ENCODE measurements at places on chromosomes 13 and 19. TPM values are rescaled to one million over a fixed set of nuclear protein-coding genes. Genes with fewer than 3 reads are reported as not detected.

- DNase-seq = no peak
Measured at GRCh38 chr13:20121159-20121525, 39.7 kb downstream of the GJA3 start.

DNA sequence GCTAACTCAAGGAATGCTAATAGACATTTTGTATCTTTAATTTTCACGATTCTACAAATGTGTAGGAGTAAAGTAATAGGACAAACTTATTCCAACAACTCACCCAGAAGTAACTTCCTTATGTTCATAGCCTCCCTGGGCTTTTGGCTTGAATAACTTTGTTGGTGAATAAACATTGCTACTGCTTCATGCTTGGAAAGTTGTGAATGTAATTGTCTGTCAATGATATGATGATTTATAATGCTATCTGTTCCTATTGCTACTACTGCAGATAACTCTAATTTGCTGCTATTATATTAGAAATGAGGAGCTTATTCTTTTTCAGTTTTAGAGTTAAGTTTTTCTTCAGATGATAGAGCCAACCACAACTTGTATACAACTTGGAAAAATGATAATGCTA is 307.7 kb downstream of the PCDH9 start:
- DNase-seq = no peak

DNA sequence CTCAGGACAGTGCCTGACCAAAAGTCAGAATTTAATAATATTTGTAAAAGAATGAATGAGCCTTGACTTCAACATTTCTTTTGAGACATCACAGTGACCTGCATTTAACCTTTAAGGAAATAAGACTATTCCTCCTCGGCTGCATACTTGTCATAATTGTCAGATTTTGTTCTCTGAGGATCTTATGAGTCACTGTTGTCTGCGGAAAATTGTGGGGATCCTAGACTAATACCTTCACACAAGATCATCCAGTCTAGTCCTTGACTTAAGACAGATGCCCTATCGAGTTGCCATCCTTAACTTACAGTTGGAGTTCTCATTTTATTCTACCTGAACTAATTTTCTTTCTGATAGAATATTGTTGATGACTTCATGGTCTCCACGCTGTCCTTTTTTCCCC is 198.4 kb downstream of the DLEU7 start:
- DNase-seq = no peak

DNA sequence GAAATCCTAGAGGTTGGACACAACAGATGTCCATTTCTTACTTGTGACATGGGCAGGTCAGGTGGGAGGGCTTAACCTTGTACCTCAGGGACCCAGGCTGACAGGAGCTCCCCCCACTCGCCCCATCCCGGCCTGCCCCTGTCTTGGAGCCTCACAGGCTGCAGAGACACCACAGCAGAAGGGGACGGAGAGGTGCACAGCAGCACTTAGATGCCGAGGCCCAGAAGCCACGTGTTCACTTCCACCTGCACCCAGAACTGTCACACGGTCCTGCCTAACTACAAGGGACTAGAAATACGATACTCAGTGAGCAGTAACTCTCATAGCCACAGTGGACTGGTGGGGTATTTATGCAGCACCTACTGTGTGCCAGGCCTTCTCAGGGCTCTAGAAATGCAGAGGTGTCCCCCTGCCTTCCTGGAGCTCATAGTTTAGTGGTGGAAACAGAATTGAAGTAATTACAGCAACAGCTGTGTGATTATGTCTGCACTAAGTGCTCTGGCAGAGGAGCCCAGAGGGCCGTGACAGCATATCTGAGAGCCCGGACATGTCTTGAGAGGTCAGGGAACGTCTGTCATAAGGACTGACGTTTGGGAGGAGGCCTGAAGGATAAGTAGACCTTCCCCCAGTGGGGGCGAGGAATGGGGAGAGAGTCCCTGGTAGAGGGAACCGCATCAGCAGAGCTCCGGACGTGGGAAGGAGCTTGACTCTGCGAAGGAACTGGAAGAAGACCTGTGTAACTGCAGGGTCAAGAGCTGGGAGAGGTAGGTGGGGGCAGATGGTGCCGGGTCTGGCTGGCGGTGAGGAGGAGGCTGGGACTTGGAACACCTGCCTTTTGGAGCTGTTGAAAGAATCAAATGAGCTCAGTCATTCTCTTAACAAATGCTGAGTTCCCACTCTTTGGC is 130.0 kb downstream of the SIPA1L3 start:
- DNase-seq = no peak

DNA sequence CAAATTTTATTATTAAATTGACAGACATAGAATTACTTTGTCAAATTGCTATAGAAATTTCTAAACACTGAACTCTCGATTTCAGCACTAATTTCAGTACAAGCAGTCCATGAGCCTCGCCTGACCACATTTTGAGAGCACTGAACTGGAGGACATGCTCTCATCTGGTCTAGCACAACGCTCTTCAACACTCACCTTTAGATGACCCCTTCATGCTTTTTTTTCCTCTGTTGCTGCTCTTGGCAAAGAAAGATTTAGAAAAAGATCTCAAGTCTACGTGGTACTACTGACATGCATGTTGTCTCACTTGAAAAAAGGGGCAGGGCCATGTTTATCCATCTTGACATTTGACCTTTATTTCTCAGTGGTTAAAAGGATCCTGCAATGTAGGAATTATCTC is 981.5 kb downstream of the DIAPH3 start:
- DNase-seq = no peak

- DNase-seq = no peak
Measured at GRCh38 chr19:24177686-24178085, 90.7 kb downstream of the ZNF254 start.

- DNase-seq = no peak
Measured at GRCh38 chr19:10919352-10920287, 8.8 kb downstream of the YIPF2 start.

DNA sequence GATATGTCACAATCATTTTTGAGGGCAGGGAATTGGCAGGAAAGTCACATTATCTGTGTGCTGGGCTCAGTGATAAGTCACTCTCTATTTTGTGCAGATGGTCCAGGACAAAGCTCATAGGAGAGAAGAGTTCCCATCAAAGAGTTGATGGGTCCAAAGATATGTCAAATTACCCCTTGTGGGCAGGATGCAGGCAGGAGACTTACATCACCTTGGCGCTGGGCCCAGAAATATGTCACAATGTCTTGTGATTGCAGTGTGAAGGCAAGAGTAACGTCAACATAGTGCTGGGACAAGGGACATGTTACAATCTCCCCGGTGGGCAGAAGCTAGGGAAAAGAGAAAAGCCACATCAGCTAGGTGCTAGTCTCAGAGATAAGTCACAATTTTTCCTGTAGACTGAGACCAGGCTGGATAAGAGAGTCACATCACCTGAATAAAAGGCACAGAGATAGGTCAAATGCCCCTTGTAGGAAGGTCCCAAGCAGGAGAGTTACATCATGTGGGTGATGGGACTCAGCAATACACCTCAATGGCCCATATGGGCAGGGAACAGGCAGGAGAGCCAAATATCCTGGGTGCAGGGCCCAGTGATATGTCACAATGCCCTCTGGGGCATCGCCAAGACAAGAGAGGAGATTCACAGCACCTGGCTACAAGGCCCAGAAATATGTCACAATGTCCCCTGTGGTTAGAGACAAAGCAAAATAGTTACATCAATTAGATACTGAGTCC is 47.9 kb downstream of the ZNF99 start:
- DNase-seq = no peak

DNA sequence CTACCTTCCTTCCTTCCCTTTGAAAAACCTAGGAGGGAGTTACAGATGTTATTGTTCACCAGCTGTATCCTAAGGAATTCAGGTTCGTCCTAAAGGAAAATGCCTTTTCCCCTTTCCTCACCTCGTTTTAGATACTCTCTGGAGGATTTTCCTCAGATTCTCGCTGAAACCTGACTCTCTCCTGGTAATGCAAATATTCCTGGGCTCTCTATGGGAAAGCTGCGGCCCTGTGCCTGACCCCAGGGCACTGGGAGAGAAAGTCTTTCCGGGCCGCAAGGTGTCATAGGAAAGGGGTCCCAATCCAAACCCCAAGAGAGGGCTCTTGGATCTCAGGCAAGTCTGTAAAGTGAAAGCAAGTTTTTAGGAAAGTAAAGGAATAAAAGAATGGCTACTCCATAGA is 13.1 kb upstream of the OR1M1 start:
- DNase-seq = no peak

DNA sequence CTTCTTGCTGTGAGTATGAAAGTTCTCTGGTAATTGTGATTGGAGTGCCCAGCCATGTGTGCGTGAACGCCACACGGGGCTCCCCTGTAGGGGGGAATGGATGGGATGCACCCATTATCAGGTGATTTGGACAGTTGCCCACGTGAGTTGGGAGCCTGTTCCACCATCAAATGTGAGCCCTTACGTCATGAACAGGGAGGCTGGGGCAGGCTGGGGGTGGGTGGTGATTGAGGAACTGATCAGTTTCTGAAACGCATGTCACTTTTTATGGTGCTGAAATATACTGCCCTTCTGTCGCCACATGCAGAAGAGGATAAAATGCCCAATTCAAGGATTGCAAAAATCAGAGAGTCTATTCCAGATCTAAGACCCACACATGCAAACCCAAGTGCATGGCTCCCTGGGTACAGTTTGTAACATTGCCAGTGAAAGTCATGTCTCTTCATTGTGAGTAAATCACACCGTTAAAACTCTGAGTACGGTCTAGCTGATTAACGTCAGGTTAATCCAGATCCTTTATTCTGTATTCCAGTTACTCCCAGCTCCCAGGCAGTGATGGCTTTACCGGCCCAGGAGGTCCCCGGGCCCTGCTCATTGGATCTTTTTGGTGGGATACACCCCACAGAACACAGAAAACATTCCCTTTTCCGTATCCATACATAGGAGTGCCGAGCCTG is 90.2 kb downstream of the RAB20 start:
- DNase-seq = no peak

GRCh38 chr19:15962319-15962718 is 13.5 kb downstream of the OR10H4 start:
- DNase-seq = no peak

DNA sequence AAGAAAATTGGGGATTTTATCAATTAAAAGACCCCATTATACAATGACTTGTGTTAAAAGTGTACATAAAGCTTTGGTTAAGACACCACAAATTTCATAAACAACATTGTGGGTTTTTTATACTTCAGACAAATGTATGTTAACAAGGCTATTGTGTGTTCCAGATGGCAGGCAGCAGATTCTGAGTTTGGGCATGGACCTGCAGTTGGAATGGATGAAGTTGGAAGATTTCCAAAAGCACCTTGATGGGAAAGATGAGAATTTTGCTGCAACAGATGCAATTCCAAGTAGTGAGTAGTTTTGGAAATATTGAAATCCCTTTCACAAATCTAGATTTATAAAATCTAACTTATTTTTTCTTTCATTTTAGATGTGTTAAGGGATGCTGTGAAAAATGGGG is 25.4 kb downstream of the MPHOSPH8 start:
- no peak for DNase-seq

DNA sequence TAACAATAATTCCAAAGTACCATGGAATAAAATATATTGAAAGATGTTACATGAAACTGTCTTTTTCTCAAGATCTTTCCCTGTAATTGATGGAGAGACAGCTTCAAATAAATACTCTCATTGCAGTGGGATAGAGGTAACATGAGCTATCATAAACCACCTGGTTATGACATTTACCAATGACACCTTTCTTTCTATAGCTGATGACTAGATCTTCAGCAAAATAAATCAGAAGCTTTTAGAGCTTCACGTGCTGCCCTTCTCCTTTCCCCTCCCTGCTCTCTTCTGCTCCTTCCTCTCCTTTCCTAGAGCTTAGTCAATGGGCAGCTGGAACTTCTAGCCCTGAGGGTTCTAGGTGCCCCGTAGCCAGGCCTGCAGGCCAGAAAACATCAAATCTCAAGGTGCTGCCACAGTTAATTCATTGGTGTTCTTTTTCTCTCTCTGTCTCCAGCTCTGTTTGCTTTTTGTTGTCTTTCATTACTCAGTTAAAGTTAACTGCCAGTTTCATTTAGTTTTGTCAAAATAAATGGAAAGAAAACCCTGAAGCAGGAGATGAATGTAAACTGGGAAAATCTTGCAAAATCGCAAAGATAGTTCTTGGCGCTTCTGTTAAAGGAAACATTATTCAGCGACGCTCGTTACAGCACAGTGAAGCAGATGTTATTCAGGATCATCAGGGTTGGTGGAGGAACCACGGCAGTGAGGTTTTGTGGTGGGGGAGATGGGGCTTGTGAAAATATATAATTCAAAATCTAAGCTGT is 8.3 kb upstream of the METTL21C start:
- DNase-seq = no peak

DNA sequence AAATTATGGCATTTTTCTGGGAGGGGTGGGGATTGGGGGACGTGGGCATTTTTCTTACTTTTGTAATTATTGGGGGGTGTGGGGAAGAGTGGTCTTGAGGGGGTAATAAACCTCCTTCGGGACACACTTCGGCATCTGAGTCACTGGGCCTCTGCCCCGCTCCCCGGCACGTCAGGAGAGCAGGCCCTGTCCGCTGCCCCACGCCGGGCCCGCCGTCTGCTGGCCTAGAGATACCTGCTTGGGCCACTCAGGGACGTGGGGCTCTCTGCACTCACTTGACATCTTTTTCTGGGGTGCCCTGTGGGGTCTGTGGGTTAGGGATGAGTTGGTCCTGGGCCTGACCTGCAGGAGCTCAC is 3.5 kb upstream of the FTL start:
- no peak for DNase-seq

- no peak for DNase-seq
Measured at GRCh38 chr19:29139227-29139626, 73.7 kb downstream of the UQCRFS1 start.

GRCh38 chr13:25701304-25701703 is 329.5 kb downstream of the ATP8A2 start:
- no peak for DNase-seq

- DNase-seq = no peak
Measured at GRCh38 chr13:75660694-75661093, 24.6 kb downstream of the LMO7 start.

- no peak for DNase-seq
Measured at GRCh38 chr19:38534574-38534973, 83.2 kb downstream of the MAP4K1 start.

DNA sequence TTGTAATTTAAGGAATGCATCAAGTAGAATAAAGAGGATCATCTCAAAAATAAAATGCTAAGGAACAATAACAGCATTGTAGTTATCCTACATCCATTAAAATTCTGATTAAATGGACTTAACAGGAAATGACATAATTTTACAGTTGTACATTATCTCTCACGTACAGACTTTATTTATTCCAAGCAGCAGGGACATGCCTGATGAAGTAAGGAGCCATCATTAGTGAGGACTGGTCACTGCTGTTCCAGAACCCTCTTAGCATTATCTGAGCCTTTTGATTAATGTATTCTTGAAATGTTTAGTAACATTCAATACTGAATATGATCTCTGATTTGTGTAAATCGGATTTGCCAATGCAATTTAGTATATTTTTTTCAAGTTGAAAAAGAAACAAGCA is 516.1 kb downstream of the DACH1 start:
- DNase-seq = no peak

GRCh38 chr13:94020833-94021232 is 458.6 kb downstream of the DCT start:
- DNase-seq = peak; percentile 62

SMG9 gene
- 6.1 TPM for total RNA-seq

C19orf38 gene
- total RNA-seq = 1.3 TPM

ZNF253 gene
- 5.6 TPM for total RNA-seq

WDFY2 gene
- total RNA-seq = 9.2 TPM

IGFL1 gene
- total RNA-seq = not detected

MBD3L3 gene
- total RNA-seq = not detected

SYNE4 gene
- under 0.01 TPM for total RNA-seq

All from fibroblast of lung (primary cell).